ENCODE measurements at places on chromosomes 12 and 14.

DNA sequence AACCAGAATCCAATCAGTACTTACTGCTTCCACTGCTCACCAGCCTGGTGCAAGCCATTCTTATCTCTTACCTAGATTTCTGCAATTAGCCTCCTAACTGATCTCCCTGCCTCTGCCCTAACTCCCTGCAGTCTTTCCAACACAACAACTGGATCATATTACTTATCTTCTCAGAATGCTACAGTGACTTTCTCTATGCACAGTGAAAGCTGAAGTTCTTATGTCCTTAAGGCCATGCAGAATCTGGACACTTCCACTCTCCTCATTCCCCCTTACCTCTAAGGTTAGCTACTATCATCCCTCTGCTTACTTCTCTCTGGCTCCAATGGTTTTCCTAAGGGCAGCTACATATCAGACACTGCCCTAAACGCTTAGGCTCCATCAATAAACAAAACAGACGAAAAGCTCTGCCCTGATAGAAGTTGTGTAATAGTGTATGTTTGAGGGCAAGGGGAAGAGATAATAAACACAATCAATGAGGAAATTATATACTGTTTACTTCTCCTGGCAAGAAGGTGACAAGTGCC, 4.0 kb downstream of the KTN1 start:
- no peak for DNase-seq

GRCh38 chr12:55933799-55934742, 3.1 kb downstream of the DGKA start:
- DNase-seq: no peak

GRCh38 chr12:27952510-27952909, 20.0 kb downstream of the PTHLH start:
- DNase-seq: no peak

- DNase-seq: no peak
These were observed 16.5 kb downstream of the PWP1 start for GRCh38 chr12:107702106-107702505.

DNA sequence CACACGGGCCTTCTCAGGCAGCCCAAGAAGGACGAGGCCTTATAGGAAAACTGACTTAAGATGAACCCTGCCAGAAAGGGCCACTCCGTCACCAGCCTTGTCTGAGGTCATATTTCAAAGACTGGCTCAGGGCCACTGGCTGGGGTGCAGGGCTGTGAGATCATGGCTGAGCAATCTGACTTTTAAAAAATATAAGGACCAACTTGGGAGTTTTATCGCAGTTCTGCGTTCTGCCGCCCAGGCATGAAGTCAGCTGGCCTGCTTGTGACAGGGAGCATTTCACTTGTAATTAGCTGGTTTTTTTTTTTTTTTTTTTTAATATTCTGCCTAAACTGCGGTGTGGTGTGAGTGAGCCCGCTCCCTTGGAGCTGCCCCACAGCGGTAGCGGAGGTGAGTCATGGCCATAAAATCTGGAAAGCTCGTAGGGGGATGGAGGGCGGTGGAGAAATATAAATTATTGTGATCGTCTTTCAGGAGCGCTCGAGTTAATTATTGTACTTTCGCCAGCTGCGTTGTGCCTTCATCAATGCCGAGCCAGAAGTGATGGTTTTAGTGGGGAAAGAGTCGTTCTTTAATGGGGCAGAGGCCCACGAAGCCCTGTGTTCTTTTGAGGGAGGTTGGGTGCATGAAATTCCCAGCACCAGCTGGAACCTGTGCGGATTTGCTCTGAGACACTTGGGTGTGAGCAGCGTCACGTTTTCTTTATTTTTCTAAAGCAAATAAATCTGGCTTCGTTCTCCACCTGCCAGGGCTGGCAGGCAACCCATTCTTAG, 231.9 kb downstream of the C12orf75 start:
- peak; percentile 92 for DNase-seq

- DNase-seq: no peak
These were observed 136.8 kb downstream of the ADGRD1 start for GRCh38 chr12:131090274-131091210.

DNA sequence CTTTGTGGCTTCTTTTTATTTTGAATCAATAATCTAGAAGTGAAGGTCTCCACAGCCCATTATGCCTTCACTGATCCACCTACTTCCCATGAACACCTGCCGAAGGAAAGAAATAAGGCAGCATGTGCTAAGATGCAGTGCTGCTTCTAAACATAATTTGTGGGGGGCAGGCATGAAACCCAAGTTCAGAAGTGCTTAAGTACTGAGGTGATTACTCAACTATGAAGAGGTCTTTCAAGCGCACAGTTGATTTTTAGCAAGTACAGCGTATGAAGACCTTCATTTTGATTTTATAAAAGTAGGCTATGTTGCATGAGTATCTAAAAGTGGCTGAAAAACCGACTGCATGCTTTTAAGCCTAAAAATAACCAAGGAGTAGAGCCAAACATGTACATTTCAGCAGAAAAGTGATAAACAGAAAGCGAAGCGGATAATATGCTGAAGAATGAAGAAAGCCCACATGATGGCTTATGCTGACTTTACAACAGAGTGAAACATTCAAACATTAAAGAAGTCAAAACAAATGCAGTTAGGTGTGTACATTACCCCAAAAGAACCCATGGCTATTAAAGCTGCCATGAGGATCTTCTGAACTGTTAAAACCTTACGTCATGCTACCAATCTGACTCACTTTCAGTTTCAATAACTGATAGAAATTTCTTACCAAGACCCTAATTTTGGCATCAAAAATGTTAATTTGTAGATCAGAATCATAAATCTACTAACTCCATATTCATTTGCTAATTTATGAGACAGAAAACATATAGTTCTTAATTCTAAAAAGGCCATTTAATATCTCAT, 29.3 kb downstream of the KICS2 start:
- no peak for DNase-seq

DNA sequence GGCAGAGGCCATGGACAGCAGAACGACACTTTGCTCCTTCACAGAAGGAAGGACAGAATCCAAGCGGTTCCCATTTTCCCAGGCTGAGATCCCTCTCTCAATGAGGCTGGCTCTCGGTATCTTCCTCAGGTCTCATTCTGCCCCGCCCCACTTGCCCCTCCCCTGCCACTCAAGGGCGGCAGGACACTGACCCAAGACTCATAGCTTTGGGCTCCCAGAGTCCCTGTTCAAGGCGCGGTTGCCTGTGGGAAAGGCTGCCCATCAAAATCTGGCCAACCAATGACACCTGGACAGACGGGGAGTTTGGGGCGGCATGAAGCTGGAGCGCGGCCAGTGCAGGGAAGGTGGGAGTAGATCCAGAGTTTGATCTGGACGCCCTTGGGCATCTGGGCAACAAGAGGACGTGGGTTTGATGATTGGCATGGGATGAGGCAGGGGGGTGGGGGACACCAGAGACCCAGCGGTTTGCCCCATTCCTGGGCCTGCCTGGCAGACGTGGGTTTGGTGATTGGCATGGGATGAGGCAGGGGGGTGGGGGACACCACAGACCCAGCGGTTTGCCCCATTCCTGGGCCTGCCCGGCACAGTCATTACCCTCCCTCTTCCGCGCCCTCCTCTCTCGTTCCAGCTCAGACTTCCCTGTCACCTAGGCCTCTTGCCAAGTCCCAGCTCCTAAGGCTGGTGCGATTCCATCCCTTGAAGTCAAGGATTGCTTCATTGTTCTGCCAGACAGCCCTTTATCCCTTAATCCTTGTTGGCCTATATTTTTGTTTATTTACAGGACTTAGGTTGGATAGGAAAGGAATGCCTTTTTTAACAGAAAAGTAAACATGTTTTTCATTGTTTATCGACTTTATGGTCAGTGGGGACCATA, 92.1 kb downstream of the NINJ2 start:
- no peak for DNase-seq

- DNase-seq: no peak
These were observed 128.5 kb downstream of the ETV6 start for GRCh38 chr12:11777962-11778361.

- DNase-seq: no peak
These were observed 2.2 kb downstream of the NPFF start for GRCh38 chr12:53505086-53505485.

DNA sequence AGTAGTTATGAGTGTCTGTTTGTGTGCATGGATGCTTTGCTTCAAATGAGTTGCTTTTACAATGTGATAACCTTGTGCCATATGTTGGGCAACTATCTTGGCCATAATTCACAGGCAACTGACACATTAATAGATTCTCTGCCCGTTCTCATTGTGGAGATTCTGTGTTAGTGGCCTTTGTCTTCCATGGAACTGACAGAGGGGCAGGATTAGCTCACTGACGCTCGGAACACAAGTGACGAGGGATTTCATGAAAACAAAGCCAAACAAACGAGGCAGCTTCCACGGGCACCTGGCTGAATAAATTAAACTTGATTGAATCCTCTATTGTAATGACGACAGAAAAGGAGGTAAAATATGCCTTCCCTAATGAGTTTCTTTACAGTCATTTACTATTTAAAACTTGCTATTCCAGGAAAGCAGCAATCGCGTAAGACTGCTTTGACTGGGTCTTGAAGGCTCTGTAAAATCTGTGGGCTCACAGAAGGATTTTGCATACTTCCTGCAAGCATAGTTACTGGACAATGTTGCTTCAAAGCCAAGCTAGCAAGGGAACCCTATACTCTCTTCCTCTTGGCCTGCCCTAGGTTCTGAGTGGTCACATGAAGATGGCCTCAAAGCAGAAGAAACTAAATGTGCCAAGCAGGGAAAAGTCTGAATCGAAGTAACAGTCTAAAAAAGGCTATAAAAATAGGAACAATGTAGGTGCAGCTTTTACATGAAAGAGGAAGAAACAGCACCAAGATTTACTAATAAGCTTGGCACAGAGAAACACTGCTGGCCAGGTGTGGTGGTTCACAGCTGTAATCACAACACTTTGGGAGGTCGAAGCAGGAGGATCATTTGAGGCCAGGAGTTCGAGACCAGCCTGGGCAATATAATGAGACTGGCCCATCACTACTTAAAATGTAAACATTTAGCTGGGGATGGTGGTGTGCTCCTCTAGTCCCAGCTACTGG, 28.1 kb upstream of the SINHCAF start:
- DNase-seq: no peak

DNA sequence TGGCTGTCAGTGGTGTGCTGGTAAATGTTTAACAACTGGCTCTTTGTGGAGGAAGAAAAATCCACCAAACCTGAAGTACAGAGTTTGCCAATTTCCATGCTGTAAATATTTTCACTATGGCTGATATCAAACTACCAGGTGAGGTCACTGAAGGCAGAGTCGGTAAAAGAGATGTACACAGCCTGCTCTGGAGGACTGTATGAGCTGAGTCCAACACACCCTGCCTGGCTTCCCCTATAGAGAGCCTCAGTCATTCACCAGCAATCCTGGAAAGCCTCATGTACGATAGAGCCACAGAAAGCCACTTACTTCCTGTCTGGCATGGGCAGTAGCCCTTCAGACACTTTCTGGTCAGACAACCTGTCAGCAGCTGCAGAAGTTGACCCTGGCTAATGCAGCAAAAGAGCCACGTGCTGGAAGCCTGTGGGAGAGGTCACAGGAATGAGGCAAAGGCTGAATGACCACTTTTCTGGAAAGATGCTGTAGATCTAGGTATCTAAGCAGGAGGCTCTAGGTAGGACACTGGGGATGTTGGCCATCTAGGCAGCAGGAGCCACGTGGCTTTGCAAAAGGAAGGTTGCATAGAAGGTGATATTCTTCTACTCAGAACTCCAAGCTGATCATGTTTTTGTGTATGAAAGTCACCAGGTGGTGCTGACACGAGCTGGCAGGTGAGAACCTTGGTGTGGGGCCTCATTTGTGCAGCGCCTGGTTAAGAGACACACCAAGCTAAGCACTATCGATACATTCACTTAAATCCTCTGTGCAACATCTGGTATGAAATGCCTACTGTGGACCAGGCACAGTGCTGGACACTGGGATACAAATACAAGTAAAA, 553.9 kb downstream of the VRK1 start:
- no peak for DNase-seq

- no peak for DNase-seq
These were observed 153.9 kb downstream of the LRRK2 start for GRCh38 chr12:40378691-40379090.

DNA sequence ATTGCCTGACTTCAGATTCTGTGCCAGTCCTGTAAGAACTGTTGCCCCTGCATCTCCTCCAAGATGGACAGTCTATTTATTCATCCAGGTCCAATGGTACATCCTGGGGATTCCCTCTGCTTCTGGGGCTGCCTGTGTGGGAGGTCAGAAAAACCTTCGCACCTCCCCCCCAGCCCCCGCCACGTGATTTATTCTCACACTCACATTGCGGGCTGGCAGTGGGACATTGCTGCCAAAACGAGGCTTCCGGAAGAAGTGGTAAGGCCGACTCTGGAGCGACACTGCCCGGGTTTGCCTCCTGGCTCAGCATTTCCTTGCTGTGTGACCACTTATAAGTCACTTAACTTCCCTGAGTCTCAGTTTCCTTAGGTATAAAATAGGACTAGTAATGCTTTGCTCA, 5.9 kb upstream of the RTL1 start:
- no peak for DNase-seq

- no peak for DNase-seq
These were observed 31.5 kb upstream of the CACNA2D4 start for GRCh38 chr12:1949771-1950470.

- DNase-seq: no peak
These were observed 59.5 kb upstream of the CHGA start for GRCh38 chr14:92863286-92864080.

GRCh38 chr14:82811246-82811645, 1277.6 kb upstream of the SEL1L start:
- no peak for DNase-seq

- no peak for DNase-seq
These were observed 1526.6 kb upstream of the FLRT2 start for GRCh38 chr14:84003346-84003745.

GRCh38 chr12:51901121-51901817, 6.0 kb upstream of the ACVRL1 start:
- DNase-seq: no peak

GRCh38 chr12:124516850-124517249, 50.6 kb downstream of the NCOR2 start:
- DNase-seq: no peak

- peak; percentile 64 for DNase-seq
These were observed 594 bp downstream of the ARHGDIB start for GRCh38 chr12:14960548-14961465.

DNA sequence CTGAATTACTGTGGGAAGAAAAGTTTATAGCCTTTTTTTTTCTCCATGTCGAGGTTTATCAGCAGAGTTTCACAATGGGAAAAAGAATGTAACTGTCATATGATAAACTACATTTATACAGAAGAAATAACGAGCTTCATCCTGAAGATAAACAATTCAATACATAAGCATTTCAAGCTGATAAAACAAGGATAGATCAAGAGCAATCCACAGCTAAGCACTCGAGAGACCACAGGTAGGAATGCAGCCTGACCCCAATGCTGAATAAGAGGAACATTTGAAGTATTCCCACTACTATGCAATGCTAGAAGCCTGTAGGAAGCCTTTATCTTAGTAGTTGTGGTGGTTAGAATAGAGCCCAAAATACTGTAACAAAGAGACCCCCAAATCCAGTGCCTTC, 32.6 kb upstream of the DAAM1 start:
- no peak for DNase-seq

DNA sequence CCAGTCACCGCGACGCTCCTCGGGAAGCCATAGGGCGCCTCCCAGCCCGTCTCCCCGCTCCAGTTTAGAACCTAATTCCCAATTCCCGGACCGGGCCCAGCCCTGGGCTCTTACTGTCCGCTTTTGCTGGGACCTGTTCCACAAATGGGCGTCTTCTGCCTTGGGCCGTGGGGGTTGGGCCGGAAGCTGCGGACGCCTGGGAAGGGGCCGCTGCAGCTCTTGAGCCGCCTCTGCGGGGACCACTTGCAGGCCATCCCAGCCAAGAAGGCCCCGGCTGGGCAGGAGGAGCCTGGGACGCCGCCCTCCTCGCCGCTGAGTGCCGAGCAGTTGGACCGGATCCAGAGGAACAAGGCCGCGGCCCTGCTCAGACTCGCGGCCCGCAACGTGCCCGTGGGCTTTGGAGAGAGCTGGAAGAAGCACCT, 797 bp downstream of the UNG start:
- no peak for DNase-seq

Data from fibroblast of skin of left quadriceps (primary cell).